ENCODE measurements at places on chromosomes 4 and X.
A peak's percentile ranks its signal among the peaks of the same experiment; 100 is the strongest.

- no peak for DNase-seq
Observed at GRCh38 chrX:63809173-63809572, 24.2 kb upstream of the ARHGEF9 start.

DNA sequence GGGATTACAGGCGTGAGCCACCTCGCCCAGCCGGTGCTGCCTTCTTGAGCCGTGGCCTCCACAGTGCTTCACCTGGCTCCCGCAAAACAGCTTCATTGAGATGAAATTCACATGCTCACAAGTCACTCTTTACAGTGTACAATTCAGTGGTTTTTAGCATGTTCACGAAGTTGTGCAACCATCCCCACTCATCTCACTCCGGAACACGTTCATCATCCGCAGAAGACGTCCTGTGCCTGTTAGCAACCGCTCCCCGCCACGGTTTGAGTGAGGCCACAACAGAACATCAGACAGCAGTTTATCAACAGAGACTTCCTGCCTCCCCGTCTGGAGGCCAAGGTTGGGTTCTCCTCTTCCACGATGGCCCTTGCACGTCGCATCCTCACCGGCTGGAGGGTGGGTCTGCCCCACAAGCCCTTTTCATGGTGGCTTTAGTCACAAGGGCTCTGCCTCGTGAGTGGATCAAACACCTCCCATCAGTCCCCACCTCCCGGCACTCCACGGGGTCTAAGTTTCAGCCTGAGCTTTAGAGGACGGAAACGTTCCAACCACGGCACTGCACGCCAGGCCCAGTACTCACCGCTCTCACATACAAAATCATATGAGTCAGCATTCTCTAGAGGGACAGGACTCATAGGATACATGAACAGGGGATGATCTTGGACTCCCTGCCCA lies 29.6 kb upstream of the SPON2 start:
- peak; percentile 77 for DNase-seq

DNA sequence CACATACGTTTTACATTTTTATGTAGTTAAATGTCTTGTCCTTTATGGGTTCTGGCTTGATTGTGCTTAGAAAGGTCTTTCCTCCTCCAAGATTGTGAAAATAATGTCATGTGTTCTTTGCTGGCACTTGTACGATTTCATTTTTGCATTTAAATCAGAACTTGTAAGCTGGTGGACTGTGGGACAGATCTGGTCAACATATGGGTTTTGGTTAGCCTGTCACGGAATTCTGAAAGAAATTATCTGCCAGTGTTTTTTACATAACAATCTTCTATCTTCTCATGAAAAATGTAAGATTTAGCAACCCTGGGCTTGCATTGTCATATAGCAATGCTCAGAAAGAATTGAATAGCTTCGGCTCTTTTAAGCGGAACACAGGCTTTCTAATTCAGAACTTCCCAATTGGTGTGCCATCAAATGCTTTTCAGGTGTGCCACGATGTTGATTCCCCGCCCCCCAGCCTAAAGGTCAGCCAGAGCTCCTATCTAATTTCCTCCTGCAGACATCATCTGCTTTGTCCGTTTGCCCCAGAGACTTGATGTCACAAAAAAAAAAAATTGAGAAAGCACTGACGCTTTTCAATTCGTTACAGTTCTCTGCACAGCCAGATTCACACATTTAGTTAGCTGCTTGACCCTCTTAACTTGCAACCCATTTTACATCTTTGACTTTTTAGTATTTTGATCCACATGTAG lies 16.2 kb downstream of the AFF1 start:
- no peak for DNase-seq

DNA sequence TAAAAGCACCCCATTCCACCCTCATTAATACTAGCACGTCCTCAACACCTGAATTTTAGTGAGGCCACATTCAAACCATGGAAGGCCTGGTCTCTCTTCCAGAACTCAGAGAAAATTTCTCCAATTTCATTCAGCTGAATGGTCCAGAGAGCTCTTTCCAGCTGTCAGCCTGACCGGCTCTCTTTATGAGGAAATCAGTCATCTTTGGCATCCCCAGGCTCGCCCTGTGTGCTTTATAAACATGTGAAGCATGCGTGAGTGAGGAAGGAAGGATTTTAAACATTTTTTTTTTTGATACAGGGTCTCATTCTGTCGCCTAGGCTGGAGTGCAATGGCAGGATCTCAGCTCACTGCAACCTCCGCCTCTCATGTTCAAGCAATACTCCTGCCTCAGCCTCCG lies 1812.9 kb upstream of the TENM3 start:
- no peak for DNase-seq

DNA sequence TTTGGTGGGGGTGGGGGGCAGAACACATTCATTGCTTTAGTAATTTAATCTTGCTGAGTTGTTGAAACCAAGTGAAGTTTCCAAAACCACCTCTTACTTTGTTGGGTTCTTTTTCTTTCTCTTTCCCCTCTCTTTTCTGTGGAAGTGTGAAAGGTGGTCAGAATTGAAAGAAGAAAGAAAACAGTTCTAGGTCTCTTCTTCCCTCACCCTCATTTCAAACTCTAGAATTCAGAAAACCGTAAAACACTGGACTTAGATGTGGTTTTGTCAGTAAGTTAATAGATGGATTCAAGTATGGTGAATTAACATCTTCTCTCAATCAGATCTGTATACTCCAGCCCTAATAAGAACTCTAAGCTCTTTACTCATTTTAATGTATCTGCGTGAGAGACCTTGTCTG lies 23.7 kb downstream of the PLP1 start:
- no peak for DNase-seq

- DNase-seq: peak; percentile 94
Observed at GRCh38 chr4:145732895-145733880, 53.2 kb downstream of the C4orf51 start.

DNA sequence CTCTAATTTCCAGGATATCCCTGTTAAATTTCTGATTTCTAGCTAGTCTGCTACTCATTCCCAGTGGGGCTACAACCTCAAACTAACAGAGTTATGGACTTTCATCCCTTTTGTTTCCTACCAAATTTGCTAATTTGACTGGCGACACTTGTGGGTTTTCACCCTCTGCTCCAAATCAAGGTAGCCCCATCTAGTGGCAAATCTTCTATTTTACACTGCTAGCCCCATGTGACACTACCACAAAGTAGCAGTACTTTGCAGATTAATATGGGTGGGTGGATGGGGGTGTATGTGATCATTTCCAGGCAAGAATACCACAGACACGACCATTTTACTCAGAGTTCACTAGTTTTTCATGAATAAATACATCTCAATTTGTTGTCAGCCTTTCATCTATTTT lies 150.3 kb downstream of the MSL3 start:
- no peak for DNase-seq

GRCh38 chr4:42953321-42953720 lies 60.8 kb downstream of the GRXCR1 start:
- no peak for DNase-seq

DNA sequence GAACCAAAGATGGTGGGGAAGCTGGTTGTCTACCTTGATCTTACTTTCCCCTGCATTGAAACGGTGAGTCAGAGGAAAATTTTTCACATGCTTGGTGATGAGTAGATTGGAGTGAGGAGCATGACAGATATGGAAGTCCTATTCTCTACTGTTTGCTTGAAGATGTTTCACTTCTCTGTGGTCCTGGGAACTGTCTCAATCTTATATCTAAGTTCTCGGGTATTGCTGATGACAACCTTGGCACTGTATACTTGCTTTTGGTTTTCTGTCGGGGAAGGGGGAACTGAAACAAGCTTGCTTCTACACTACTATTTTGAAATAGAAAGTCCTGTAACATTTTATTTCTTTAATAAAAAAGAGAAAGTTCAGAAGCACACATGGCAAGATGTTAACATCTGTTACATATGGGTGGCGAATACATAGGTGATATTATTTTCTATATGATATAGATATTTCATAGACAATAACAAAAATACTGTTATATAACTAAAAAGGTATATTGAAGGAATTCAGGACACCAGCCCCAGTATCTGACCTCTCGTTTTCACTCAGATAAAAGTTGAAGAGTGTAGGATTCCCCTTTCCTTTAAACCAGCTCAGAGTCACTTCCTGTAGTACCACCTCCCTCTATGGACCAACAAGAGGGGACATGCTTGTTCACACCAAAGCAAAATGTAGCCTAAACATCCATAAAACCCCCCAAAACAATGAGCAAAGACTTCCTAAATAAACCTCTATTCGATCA lies 88.8 kb downstream of the FMR1NB start:
- DNase-seq: no peak

- DNase-seq: no peak
Observed at GRCh38 chr4:6180841-6181631, 19.3 kb downstream of the JAKMIP1 start.

DNA sequence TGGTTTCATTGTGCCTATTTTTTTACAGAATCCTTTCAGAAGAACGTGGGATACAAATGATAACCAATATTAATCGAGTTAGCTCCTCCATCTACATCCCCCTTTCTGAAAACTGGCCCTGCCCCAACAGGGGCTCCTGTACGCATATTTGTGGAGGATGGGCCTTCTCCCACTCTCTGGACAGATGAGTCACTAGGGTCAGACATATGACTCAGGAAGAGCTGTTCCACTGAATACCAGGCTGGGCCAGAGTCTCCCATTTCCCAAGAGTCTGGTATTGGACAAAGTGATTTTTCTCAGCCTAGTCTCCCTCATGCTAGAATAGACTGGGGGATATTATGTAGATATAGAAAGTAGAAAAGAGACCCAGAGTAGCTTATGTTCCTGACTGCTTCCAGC lies 142.4 kb downstream of the TSPAN5 start:
- DNase-seq: no peak

- no peak for DNase-seq
Observed at GRCh38 chr4:165873298-165874071, 448 bp downstream of the TLL1 start.

DNA sequence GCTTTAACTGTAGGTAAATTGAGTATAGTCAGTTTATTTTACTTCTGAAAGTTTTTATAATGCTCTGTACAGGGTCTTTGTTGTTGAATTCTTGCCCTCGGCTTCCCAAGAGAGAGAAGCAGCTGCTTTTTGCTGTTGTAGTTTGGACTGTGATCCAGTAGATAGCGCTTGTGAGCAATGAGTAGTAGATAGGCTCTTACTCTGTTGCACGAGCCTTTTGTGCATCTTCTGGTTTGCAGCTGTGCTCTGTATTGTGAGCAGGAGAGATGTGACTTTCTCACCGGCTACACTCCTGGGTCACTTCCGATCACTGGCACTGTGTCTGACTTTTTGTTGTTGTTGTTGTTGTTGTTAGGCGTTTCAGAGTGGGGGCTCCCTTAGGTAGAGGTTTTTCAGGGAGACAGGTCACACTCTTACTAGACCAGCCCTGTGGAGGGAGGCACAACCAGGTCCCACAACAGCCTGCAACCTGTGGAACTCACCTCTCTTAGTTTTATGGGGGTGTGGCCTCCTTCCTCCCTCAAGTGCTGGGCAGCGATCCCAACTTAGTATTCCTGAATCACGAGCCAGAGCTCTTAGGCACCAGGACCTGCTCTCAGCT lies 822.1 kb upstream of the GALNTL6 start:
- DNase-seq: no peak

DNA sequence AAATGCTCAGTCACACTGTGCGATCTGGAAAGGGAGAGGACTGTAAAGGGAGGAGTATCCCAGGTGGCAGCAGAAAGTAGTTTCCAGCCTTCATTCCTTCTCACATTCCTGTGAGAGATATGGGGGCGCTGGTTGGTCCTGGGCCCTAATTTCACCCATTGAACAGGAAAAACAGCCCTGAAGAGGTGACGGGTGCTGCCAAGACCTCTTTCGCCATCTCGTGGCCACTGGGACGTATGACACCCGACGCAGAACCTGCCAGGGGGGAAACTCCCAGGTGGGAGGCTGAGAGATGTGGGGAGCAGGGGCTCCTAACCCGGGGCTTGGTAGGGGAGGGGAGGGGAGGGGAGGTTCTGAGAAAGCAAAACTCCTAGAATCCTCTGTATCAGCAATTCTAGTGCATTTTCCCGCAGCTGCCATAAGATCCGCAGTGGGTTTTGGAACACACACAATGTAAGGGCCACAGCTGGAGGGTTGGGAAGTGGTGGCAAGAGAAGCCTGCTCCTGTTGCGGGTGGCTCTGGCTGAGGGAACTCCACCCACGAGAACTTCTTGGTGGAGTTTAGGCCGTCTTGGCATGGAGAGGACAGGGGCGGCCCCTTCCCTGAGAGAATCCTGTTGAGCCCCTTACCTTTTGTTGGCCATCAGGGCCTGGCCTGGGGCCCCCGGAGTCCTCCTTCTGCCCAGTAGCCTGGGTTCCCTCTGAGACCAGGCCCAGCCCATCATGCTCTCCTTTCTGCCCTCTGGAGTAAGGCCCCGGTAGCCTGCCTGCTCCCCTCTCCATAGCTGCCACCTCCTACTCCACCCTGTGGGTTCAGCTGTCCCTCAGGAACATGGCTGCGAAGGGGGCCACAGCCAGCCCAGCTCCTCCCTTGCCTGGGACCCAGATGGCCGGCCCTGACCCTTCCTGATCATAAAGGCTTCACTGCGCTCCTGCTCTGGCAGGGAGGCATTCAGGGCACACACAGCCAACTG lies 134.1 kb downstream of the OR13H1 start:
- no peak for DNase-seq

DNA sequence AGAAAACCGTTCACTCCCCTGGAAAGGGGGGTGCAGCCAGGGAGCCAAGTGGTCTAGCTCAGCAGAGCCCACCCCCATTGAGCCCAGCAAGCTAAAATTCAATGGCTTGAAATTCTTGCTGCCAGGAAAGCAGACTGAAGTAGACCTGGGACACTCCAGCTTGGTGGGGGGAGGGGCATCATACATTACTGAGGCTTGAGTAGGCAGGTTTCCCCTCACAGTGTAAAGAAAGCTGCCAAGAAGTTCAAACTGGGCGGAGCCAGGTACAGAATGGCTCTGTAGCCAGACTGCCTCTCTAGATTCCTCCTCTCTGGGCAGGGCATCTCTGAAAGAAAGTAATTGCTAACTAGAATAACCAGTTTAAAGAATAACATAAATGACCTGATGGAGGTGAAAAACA lies 372.3 kb upstream of the F9 start:
- DNase-seq: no peak

- no peak for DNase-seq
Observed at GRCh38 chr4:102008711-102009110, 218.2 kb downstream of the BANK1 start.

DNA sequence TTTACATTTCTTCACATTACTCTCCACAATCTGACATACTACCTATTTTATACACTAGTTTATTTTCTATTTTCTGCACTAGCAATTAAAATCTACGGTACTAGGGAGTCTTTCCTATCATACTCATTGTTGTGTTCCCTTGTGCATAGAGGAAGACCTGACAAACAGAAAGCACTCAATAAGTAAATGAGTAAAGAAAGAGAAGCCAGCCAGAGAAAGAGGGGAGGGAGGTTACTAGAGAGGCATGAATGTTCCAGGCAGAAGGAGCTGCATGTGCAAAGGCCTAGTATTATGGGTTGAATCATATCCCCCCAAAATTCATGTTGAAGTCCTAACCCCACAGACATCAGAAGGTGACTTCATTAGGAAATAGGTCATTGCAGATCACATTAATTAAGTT lies 114.0 kb downstream of the ZAR1 start:
- no peak for DNase-seq

Measured in ureter (tissue), 1 donor.